ENCODE measurements at places on chromosomes 5 and 9.

- DNase-seq, result no peak
Observed at GRCh38 chr5:109034306-109034705, 286.6 kb downstream of the FER start.

DNA sequence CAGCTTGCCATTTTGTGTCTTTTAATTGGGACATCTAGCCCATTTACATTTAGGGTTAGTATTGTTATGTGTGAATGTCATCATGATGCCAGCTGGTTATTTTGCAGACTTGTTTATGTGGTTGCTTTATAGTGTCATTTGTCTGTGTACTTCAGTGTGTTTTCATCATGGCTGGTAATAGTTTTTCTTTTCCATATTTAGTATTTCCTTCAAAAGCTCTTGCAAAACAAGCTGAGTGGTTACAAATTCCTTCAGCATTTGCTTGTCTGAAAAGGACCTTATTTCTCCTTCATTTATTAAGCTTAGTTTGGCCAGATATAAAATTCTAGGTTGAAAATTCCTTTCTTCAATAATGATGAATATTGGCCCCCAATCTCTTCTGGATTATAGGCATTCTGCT, 28.5 kb upstream of the TNFSF15 start:
- DNase-seq, result no peak

DNA sequence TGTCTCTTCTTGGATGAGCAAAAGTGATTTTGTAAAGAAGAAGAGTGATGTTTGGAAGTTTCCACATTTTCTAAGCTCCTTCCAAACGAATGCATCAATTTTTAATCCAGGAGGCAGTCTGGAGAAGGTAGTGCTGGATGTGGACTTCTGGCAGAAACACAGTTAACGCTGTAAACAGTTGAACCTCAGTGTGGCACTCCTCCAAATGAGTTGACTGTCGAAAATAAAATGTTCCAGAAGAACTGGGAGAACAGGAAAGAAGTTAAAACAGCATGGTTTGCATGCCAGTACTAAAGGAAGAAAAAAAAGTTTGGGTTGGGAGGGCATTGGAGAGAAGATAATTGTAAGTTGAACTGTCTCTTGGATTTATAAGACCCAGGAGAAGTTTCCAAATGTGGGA, 6.5 kb downstream of the ZNF462 start:
- DNase-seq, result no peak

DNA sequence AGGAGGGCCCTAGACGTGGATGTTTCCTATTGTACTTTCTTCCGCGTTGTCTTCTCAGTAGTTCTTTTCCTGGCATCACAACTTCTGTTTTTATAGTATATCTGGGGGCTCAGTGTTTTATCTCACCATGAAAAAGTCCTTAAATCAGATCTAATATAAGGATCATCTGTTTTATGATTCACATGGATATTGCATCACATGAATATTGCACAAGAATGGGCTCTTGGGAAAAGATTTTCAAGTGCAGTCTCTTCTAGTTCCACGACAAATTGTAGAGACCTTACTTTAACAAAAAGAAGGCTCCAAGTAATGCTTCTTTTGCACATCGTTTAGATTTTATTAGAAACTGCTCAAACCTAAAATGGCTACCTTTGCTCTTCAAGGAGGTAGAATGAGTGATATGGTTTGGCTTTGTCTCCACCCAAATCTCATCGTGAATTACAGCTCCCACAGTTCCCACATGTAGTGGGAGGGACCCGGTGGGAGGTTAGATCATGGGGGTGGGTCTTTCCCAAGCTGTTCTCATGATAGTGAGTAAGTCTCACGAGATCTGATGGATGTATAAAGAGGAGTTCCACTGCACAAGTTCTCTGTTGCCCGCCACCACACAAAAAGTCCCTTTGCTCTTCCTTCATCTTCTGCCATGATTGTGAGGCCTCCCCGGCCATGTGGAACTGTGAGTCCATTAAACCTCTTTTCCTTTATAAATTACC, 53.7 kb upstream of the FAM120A start:
- no peak for DNase-seq

GRCh38 chr5:112648264-112648663, 89.4 kb upstream of the APC start:
- DNase-seq, result no peak

DNA sequence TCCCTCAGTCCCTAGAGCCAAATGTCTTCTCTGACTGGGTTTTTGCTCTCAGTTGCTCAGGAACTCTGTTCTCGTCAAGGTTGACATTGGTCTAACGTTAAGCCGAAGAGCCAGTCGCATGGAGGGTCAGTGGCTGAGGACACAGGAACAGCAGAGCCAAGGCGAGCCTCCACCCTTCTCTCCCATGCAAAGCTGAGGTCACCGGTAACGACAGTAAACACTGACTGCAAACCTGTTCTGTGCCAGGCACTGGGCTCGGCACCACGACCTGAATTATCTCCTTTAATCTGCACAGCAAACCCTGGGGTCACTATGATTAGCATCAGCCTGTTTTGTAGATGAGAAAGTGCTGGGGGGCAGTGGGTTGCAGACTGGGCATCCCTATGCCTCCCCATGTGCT, 171.0 kb downstream of the COL23A1 start:
- DNase-seq, result no peak

DNA sequence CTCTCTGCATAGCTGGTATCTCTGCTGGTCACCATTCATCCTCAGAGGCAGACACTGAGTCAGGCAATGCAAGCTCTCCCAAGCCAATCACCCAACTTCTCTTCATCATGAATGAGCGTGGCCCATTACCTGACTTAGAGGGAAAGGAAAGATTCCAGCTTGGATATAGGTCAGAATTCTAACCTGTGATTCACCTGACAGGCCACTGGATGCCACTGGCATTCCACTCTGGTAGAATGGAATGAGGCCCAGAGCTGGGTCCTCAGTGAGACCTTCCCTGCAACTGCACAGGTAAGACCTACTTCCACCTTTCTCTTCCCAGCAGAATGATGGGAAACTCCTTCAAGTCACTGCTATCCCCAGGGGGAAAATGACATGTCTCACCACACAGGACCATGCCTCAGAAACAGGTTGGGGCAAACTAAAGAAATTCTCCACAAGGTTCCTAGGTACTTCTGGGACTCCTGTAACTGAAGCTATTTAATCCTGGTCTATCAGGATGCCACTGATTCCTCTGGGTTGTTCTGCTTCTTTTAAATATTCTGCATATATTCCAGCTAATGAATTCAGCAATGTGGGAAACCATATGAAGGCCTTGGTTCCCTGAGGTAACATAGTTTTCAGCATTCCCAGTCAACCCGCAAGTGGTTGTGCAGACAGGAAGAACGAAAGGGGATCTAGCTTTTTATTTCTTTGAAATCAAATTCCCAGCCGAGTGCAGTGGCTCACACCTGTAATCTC, 62.0 kb downstream of the SUSD1 start:
- no peak for DNase-seq

DNA sequence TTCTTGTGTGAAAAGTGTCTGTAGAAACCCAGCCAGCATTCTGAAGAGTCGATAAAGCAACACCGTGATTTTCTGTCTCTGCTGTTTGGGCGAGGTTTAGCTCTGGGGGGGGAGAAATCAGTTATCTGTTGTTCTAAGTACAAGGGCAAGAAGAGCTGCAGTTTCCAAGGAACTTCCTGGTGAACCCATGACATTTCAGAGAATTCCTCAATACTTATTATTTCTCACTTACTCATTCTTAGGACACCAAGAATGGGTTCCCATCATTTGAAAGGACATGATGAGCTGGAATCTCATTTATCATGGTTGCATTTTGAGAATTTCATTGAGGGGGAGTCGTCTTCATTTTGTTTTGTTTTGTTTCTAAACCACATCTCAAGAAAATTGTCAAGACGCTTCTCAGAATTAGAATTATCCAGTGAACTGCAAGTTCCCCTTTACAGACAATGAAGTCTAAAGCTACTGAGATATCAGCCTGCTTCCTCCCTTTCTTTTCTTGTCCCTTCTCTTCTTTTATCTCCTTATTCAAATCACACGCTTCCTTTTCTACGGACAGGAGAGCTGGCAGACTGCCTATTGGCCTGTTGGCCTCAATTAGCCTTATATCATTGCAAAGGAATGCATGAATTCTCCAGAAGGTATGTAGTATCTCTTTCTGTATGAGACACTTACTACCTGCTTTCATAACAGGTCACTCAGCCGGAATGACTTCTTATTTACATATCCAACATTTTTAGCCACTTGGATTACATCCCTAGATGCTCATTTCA, 53.7 kb downstream of the ZNF462 start:
- no peak for DNase-seq

DNA sequence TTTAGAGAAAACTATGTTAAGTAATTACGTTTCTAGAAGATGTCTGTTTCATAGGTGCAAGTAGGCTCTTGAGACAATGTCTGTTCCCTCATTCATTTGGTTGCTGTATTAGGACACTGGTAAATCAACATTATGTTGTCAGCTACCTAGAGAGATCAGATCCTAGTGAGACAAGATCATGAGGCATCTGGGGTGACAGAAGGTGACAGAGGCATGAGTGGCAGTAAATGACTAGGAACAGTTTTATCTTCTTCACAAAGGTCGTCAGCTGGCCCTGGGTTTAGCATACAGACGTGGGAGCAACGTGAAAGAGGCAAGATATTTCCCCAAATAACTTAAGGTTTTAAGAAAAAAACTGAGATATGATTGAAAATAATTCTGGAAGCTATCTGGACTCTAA, 1926.3 kb upstream of the WWC1 start:
- no peak for DNase-seq

- no peak for DNase-seq
Observed at GRCh38 chr5:38968665-38969064, 105.5 kb downstream of the RICTOR start.

GRCh38 chr5:78563621-78564020, 85.0 kb downstream of the LHFPL2 start:
- no peak for DNase-seq

- no peak for DNase-seq
Observed at GRCh38 chr9:9846557-9846956, 766.2 kb downstream of the PTPRD start.

DNA sequence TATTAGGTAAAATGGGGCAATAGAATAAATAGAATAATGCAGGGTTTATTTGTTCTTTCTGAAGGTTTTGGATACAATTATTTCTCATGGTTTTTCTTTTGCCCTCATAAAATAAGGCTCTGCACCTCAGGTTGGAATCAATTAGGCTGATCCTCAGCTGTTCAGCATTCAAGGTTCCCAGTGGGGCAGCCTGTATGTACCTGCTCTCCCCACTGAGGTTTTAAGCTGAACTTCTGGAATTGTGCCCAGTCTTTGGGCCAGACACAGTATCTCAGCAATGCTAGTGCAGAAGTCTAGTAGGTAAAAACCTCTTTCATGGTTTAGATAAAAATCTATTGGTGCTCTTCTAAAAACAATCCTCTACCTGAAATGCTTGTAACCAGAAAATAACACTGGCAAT, 98.0 kb downstream of the EDIL3 start:
- no peak for DNase-seq

DNA sequence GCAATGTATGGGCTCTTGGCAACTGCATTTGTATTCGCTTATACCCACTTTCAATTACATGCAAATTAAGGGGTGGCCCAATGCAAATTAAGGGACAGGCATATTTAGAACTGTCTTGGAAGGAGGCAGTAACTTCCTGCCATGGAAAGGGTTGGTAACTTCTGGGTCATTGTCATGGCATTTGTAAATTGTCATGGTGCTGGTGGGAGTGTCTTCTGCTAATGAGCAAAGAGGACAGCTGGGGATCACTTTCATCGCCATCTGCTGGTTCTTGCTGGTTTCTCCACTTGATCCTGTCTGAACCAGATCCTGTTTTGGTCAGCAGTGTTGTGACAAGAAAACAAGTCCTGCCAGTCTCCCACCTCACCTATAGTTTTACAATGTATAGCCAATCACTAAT, 23.3 kb upstream of the UGT3A2 start:
- DNase-seq, result no peak

DNA sequence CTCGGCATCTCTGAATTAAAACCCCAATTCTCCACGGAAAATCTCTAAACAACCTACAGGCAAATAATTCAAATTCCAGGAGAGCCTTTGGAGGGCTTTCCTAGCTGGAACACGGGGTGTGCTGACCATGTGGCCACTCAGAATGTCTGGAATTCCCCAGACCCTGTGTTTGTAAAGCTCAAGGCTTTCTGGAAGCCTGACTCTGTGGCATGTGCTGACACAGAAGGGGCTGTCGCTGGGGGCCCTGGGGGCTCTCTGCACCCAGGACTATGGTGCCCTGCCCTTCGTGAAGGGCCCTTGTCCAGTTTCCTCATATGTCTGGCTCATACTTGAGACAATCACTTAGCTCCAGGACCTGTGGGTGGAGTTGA, 29.0 kb upstream of the BOD1 start:
- DNase-seq, result no peak

- DNase-seq, result peak; percentile 11
Observed at GRCh38 chr5:56190497-56190896, 42.6 kb downstream of the ANKRD55 start.

- DNase-seq, result no peak
Observed at GRCh38 chr5:34685485-34686165, 29.5 kb downstream of the RAI14 start.

GRCh38 chr5:34652914-34653313, 3.2 kb upstream of the RAI14 start:
- no peak for DNase-seq

DNA sequence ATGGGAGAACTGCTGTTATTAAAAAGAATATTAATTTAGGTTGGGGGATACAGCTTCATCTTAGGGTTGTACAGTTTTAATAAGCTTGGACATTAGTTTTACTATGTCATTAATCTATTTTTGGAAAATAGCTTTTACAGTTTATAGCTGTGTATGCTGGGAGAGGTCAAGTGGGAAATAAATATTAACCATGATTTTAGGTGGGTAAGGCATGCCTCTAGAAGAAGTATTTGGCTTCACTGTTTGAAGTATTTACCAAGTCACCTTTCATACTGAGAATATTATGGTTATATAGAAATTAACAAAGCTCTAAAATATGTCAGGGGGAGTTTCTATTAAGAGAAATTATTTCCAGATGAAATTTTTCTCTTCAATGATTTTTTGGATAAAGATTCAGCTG, 5.2 kb downstream of the C5orf22 start:
- DNase-seq, result no peak

GRCh38 chr9:36485647-36486328, 85.7 kb upstream of the RNF38 start:
- no peak for DNase-seq

- DNase-seq, result no peak
Observed at GRCh38 chr9:113223963-113224362, 2.6 kb downstream of the SLC31A1 start.

DNA sequence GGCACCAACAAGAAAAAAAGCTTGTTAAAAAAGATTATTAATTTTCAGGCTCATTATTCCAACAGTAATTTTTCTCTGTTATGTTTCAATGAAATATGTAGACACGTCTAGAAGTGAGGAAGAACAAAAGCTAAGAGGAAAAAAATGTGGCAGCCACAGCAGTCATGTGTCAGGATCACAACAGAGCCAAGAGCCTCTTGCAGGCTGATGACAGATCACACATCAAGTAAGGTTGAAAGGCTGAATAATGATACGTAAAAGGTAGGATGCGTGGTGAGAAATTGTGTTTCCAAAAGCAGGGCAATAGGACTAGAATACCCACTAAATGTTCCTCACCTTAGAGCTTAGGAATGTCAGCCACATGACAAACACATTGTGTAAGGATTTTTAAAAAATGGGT, 124.8 kb downstream of the HTR1A start:
- DNase-seq, result no peak

- no peak for DNase-seq
Observed at GRCh38 chr5:101590384-101590783, 687.3 kb upstream of the ST8SIA4 start.

Data from activated T-cell treated with anti-CD3 and anti-CD28 coated beads for 1 hour (primary cell).